GM10248 (cell line): ENCODE measurements at places on chromosomes 6 and 20.

- no peak for DNase-seq
These were observed 110.0 kb upstream of the KCNK16 start for GRCh38 chr6:39432330-39433025.

- no peak for DNase-seq
These were observed 114.5 kb upstream of the SCGN start for GRCh38 chr6:25537349-25538018.

- no peak for DNase-seq
These were observed 95.5 kb downstream of the THBS2 start for GRCh38 chr6:169158174-169158573.

DNA sequence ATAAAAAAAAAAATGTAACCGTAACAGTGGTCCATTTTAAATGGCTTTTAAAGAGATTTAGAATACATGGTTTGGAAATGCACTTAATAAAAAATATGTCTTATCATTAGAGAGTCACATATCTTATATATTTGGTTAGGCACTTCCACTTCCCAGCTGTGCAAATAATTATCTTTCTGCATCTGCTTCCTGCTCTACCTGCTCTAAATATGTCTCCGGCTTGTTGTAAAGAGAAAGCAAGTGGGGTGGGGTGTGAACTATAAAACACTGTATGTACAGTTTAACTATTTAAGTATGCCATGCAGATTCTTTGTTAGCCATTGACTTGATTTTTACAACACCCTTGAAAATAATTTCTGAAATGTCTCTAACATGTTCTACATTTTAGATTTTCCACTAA, 106.3 kb downstream of the NKAIN2 start:
- DNase-seq, result no peak

DNA sequence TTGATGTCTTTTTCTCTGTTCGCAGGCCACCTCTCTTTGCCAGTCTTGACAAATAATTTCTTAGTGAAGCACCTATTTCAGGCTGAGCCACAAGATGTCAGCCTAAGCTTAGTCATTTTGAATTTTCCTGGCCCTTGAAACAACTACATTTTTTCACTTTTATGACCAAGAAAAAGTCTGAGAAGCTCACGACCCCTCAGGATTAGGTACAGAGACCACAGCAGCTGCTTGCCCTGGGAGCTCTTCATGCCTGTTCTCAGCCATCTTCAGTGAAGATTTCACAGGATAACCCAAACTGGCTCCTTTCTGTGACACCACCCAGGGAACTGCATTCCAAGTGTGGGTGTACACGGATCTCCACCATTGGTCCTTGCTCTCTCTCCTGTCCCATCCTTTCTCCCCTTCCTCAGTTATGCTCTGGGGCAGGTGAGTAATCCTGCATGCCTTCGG, 38.4 kb upstream of the SPTLC3 start:
- DNase-seq, result peak; percentile 13

DNA sequence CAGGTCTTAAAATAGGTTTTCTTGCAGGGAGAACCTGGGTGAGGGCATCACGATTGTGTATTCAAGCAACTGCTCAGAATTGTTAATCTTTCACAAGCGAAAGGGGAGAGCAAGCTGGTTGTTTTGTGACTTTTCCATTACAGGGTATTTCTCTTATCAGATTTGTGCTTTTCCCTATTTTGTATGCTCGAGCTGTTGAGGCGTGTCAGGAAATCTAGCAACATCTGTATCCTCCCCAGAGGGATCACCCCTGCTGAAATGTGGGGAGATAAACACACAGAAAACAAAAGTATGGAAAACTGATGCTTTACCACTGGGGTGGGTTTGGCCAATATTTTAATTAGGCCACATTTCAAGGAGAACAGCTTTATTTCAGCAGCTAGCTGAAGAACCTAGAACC, 187.0 kb downstream of the DTNBP1 start:
- no peak for DNase-seq

GRCh38 chr6:139344186-139344963, 30.1 kb downstream of the CITED2 start:
- no peak for DNase-seq

- no peak for DNase-seq
These were observed 39.9 kb downstream of the AFDN start for GRCh38 chr6:167866642-167867041.

GRCh38 chr20:869606-870005, 36.1 kb downstream of the FAM110A start:
- DNase-seq, result no peak

- DNase-seq, result no peak
These were observed 209.5 kb downstream of the CLIC5 start for GRCh38 chr6:45806172-45806571.

- DNase-seq, result no peak
These were observed 64.8 kb upstream of the SLCO4A1 start for GRCh38 chr20:62577490-62577836.

DNA sequence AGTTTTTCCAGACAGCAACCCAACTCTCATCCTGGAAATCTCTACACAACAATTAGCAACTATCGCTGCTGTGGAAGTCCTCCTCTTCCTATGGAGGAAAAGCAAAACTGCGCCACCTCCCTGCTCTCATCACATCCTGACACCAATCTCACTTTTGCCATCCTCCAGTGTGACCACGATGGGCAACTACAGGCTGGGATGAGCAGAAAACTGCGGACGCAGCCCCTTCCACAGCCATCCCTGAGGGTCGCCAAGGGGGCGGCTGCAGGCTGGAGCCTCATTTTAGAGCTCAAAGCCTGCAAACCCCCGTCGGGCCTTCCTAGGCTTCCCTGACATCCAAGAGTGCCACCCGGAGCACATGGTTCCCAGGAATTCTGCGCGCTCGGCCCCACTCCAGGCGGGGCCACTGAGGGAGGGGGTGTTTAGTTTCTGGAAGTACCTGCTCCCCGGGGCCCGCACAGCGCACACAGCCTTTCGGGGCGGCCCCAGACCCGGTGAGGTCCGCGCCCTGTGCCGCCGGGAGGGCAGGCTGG, 1.2 kb downstream of the TCFL5 start:
- no peak for DNase-seq

DNA sequence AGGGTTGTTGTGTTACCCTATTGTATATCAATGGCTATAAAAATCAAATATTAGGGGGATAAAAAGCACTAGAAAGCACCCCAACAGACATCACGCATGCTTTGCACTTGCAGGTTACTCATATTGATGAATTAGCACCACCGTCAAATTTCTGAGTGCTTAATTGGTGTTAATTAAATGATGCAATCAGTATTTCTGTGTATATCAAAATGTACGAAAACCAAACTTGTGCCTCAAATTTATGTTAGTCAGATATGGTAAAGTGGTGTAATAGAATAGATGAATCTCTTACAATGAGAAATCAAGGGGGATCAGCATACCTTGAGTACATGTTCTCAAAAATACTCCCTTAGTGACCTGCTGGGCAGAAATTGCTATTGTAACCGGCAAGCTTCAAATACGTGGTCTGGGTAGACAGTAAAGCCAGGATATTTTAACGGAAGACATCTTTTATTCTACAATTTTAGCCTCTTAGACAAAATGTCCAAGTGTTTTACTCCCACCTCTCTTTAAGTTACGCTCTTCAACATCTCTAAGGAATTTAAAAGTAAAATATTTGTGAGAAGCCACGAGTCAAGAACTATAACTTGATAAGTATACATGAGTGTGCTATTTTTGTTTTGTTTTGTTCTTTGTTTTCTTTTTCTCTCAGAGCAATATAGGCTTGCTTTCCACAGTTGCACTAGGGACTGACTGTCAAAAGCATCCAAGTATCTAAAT, 166.0 kb downstream of the QKI start:
- no peak for DNase-seq

- no peak for DNase-seq
These were observed 99.6 kb downstream of the CEP57L1 start for GRCh38 chr6:109194880-109195279.

GRCh38 chr20:31851240-31851955, 6.0 kb upstream of the FOXS1 start:
- DNase-seq, result no peak

- no peak for DNase-seq
These were observed 1418.5 kb downstream of the KHDRBS2 start for GRCh38 chr6:60867548-60867947.

- peak; percentile 50 for DNase-seq
These were observed 5.4 kb upstream of the PLAGL1 start for GRCh38 chr6:144013486-144013909.

- no peak for DNase-seq
These were observed 45.7 kb upstream of the TMEM181 start for GRCh38 chr6:158514176-158514575.

DNA sequence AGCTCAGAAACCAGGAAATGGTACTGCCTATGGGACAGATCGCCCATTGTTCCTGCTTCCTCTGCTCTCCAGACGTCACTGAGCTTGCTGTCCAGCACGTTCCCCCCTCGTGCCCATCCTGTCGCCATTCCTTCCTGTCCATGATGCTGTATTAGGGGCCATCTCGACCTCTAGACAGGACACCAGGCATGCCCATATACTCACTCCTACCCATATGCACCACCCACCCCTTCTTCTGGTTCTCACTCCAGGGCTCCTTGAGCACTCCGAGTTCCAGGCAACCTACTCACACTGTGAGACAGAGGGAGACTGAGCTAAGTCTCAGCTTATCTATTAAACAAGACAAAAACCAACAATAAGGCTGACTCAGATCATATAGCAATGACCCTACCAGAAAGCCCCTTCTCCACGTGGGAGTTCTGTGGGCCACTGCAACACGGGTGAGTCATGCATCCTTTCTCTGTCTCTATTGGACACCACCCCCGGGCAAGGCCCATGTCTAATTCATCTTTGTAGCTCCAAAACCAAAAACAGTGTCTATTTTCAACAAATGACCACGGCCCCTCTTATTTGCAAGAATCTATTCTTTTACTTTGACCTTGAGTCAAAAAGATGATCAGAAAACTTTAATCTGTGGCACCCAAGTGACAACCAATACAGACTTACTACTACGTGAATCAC, 65.7 kb downstream of the PSMG4 start:
- DNase-seq, result peak; percentile 75

GRCh38 chr6:8539453-8539852, 104.1 kb upstream of the SLC35B3 start:
- DNase-seq, result peak; percentile 15

DNA sequence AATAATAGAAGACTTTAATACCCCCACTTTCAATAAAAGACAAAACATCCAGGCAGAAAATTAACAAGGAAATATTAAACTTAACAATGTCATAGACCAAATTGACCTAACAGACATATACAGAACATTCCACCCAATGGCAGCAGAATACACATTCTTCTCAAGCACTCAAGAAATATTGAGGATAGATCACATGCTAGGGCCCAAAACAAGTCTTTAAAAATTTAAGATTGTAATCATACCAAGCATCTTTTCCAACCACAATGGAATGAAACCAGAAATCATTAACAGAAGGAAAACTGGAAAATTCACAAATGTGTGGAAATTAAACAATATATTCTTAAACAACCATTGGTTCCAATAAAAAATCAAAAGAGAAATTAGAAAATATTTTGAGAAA, 161.0 kb downstream of the COL12A1 start:
- no peak for DNase-seq

DNA sequence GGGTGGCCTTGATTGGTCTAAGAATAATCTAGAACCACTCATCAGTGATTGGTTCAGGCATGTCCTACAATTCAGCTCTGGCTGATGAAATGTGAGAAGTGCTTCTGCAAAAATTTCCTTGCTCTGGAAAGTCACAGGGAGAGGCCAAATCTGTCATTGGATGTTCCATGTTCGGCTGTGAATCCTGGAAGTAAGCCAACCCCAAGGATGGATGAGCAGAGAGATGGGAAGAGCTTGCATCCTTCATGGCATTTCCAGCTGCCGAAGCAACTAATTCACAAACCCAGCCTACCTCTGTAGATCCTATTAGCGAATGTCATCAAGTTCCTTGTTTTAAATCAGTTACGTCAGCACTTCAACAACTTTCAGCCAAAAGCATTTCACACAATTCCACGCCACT, 187.2 kb upstream of the SOX4 start:
- DNase-seq, result no peak

DNA sequence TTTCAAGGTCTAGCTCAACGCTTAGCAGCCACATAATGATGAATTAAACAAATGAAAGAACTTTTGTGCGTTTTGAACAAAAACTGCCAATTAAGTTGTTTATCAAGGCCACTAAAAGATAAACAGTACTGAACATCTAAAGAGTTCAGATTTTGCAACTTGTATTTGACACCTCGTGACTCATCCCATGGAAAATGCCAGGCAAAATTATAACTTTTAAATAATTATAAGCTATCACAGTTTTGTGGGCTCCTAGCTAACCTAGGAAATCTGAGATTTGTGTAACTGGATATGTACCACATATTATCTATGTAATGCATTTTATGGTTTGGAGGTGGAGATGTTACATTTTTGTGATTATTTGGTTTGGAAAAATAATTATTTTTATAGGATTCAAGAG, 9.6 kb upstream of the BAG2 start:
- DNase-seq, result no peak

GRCh38 chr6:96777113-96777512, 60.2 kb downstream of the GPR63 start:
- no peak for DNase-seq

DNA sequence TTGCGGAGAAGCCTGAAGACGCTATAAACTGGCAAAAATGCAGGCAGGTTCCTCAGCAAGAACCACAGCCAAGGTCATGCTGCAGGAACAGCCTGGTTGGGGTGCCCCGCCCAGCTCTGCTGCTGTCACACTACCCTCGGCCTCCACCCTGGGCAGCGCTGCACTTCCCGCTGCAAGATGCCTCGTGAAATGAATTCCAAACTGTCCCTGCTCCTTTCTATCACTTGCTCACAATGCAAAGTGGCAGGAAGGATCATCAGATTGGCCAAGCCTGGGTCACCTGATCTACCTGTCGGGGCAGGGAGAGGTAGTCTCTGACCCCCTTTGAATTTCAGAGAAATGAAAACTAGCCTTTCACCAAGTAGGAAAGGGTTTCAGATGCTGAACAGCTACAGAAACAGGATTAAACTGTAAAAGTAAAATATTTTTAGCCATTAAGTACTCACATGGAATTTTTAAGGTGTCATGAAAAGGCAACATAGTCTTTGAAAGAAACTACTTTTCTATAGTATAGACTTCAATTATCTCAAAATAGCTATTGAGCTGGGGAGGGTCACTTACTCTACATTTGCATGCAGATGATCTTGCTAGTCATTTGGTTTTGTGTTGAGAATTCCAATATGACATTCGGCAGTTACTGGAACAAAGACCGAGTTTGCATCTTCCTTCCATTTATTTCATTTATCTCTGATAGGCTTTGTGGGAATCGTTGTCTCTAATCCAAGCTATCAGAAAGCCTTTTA, 236.4 kb upstream of the ASCC3 start:
- DNase-seq, result no peak

DNA sequence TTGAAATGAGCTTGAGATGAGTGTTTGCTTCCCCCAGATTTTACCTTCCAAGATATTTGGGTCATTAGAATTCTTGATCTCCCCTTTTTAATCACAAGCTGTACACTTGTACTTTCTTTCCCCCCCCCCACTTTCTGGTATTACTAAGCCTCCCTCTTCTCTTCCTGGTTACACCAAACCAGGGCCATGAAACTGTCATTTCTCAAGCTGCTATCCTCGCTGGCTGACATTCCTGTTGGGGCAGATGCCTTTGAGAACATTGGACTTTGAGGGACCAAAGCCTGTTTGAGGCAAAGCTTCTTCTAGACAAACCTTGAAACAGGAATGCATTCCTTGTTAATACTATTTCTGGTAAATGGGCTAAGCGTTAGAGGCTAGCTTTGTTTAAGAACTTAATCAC, 32.3 kb upstream of the MAP3K7 start:
- DNase-seq, result no peak

GRCh38 chr6:5025911-5026819, 22.3 kb upstream of the RPP40 start:
- DNase-seq, result no peak
